ENCODE measurements at places on chromosomes 3 and 15. TPM values are rescaled to one million over a fixed set of nuclear protein-coding genes. Genes with fewer than 3 reads are reported as not detected.

CFAP91 gene
- polyA plus RNA-seq: 0.57 TPM

SLC12A1 gene
- polyA plus RNA-seq: 0.05 TPM

PLA2G4D gene
- polyA plus RNA-seq: 0.11 TPM

LMCD1 gene
- 242 TPM for polyA plus RNA-seq

SLC7A14 gene
- polyA plus RNA-seq: 0.48 TPM

HTR3E gene
- polyA plus RNA-seq: not detected

ARPIN gene
- polyA plus RNA-seq: 16.7 TPM

PLA1A gene
- polyA plus RNA-seq: 0.20 TPM

PLA2G4E gene
- 3.5 TPM for polyA plus RNA-seq

KATNBL1 gene
- 150 TPM for polyA plus RNA-seq

IMPG2 gene
- 1.2 TPM for polyA plus RNA-seq

PLCB2 gene
- 5.8 TPM for polyA plus RNA-seq

SMAD3 gene
- polyA plus RNA-seq: 25.2 TPM

SLC25A26 gene
- polyA plus RNA-seq: 26.2 TPM

CCNB2 gene
- 31.1 TPM for polyA plus RNA-seq

CCDC71 gene
- polyA plus RNA-seq: 13.3 TPM

RBP2 gene
- 0.57 TPM for polyA plus RNA-seq

CHRD gene
- 16.4 TPM for polyA plus RNA-seq

AGBL1 gene
- 24.4 TPM for polyA plus RNA-seq

TRH gene
- 0.37 TPM for polyA plus RNA-seq

Measured in muscle of arm (tissue), 14 donors.